ENCODE measurements at places on chromosomes 3 and 15.

DNA sequence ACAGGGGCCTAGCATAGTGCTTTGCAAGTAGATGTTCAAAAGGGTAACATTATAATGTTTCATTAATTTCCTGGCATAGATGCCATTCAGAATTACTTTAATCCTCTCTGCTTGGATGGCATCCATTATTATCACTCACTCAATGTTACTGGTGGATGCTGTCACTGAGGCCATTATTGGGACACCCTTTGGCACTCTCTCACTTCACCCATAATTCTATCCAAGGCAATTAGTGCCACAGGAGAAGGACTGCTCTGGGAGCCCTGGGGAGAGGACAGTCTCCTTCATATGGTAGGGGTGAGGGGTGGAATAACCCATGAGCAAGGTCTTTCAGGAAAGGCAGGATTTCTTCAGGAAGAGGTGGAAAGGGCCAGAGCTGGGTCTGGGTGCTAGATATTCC, 28.7 kb upstream of the SLC28A1 start:
- DNase-seq, result no peak

- no peak for DNase-seq
Observed at GRCh38 chr3:174132421-174133042, 726.6 kb upstream of the NAALADL2 start.

- peak; percentile 85 for DNase-seq
Observed at GRCh38 chr15:38453971-38454695, at the start of gene FAM98B. FAM98B (plus strand) TSS chr15:38454127; CDS start chr15:38454162, 35 bp downstream.

- DNase-seq, result no peak
Observed at GRCh38 chr3:17194116-17194515, 309.4 kb downstream of the PLCL2 start.

GRCh38 chr3:136645915-136646314, 106.3 kb downstream of the STAG1 start:
- no peak for DNase-seq

DNA sequence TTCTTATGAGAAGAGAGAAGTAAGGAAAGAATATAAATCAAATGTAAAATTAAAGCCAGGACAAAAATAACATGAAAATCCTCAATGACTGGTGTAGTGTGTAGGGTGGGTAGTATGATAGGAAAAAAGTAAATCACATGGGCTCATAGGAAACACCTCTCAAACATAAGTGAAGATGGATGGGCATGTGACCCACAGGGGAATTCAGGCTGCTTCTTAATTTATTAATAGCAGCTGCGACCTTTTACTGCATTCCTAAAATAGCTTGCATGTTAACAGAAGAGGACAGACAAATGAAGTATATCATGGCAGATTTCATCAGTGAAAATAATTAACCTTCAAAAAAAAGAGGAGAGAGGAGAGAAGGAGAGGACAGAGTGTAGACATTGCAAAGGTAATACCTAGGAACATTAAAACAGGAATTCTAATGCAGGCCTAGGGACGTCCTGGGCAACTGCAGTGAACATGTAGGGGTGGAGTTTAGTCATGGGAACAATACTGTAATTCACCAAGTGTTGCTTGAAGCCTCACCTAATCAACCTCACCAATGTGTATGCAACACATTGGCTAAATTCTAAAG, 132.9 kb downstream of the KCNMB2 start:
- no peak for DNase-seq

GRCh38 chr15:61364871-61365270, 135.8 kb upstream of the RORA start:
- DNase-seq, result no peak

- DNase-seq, result no peak
Observed at GRCh38 chr3:178518660-178519396, 17.4 kb upstream of the KCNMB2 start.

- no peak for DNase-seq
Observed at GRCh38 chr15:39462691-39463090, 118.2 kb upstream of the THBS1 start.

DNA sequence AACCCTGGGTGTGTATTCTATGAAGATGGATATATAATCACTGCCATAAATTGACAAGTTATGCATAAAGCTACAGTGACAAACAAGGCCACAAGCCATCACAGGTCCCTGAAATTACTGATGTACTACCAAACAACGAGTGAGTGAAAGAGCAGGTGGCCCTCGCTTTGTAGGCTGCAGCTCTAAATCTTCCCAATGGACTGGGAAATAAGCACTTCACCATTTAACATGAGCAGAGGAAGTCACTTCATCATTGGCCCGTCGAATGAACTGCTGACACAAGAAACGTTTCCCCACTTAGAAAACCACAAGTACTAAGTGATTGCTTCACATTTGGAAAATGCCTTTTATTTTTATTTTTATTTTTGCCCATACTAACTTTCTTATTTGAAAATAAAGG, 218.0 kb downstream of the ZNF385D start:
- no peak for DNase-seq

Measured in immature natural killer cell (primary cell).